GM12891 (cell line): ENCODE measurements at places on chromosomes 16 and 17.

GRCh38 chr16:84498223-84498610 is 6.2 kb downstream of the MEAK7 start:
- DNase-seq: no peak

DNA sequence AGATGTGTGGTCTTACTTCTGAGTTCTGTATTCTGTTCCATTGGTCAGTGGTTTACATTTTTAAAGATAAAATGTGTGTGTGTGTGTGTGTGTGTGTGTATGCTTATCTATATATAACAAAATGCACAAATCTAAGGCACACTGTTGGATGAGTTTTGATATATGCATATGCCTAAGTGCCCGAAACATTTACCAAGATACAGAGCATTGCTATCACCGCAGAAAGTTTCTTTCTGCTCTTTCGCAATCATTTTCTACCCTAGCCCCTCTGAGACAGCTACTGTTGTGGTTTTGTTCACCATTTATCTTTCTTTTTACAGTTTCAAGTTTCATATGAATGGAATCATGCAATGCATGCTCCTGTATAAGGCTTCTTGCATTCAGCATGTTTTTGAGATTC is 97.0 kb downstream of the MRTFB start:
- DNase-seq: no peak

- no peak for DNase-seq
Measured at GRCh38 chr17:67481808-67482207, 104.7 kb downstream of the PITPNC1 start.

- no peak for DNase-seq
Measured at GRCh38 chr17:43069368-43069898, 44.4 kb downstream of the RND2 start.

- no peak for DNase-seq
Measured at GRCh38 chr17:82402865-82403264, 15.3 kb upstream of the HEXD start.
